Naive thymus-derived CD8-positive, alpha-beta T cell (primary cell): ENCODE measurements at places on chromosomes 3 and 15.

DNA sequence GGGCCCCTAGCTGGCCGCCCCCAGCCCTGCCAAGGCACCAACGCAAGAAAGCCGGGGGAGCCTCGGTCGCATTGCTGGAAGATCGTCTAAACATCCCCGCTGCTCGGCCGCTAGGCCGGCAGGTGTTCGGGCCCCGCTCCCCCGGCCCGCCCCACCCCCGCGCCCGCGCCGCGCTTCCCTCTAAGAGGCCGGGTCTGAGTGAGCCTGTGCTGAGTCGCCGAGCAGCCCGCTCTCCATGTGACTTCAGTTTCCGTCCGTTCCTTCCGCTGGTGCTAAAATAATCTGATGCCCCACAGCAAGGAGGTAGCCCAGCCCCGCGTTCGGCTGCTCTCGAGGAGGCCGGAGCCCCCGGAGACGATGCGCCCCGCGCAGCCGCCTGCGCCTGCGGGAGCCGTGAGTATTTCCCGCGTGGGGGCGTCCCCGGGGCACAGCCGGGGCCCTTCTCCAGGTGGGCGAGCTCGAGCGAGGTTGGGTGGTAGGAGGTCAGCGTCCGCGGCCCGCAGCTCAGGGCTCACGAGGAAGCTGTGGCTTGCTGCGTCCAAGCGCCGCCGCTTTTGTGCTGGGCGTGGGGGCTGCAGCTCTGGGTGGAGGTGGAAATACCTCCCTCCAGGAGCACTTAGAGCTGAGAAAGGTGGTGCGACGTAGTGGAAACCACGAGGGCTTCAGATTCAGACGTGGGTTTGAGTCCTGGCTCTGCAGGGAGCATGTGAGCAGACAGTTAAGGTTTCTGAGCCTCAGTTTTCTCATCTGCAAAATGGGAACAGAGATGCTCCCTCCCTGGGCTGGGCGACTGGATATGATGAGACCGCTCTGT lies at the start of gene NRROS:
Gene NRROS (plus strand): TSS at position 212 of the 814 bp plus-strand sequence. CDS start 14,846 bp downstream, outside the sequence.
- DNase-seq = peak; percentile 41

DNA sequence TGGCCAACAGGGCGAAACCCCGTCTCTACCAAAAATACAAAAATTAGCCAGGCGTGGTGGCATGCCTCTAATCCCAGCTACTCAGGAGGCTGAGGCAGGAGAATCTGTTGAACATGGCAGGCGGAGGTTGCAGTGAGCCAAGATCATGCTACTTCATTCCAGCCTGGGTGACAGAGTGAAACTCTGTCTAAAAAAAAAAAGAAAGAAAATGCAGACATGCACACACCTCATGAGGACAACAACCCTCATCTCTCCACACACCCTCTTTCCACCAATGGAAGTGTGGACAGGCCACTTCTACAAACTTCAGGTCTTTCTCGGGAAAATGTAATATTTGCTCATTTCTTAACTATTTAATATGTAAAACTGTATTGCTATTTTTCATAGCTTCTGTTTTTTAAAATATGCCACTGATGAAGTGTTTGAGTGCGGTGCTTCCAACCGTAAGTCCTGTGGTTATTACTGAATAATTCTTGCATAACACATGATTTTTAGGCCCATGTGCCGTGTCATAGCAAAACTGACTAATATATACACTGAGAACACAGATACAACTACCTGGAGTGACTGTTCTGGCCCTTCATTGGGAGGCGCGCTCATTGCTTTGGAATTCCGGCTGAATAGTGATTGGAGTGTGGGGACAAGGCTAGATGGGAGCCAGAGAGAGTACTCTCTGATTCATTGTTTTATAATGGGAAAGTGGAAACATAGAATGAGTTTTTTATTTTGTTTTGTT lies 23.1 kb downstream of the LRRC31 start:
- DNase-seq = no peak

DNA sequence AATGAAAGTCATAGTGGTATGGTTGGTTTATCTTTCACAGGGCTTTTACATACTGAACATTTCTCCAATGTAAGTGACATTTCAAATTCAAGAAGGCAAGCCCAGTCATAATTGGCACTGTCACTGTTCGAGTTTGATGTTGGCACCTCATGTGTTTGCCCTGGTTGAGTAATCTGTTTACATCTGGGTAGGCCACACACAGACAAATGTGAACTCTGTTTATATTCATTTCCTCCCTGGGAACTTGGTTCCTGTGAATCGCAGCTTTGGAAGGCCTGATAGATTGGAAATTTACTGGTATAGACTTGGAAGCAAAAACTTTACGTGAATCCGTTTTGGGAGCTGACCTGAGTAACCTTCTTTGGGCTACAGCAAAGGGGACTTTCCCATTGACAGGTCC lies 395.2 kb upstream of the AZI2 start:
- DNase-seq = no peak

DNA sequence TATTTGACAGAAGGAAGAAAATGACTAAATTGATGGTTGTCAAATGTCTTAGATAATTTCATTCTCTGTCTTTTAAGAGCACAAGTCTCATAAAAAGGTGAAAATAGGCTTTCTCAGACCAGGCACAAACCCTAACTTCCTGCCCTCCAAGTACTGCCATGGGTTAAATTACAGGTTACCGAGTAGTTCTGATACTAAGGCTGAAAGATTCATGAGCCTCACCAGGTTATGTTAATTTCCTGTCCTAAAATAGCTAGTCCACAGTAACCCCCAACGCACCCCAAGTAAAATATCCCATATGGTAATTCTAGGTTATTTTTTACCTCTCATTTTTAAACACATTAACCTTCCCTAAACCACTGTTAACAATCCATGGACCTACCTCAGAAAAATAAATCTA lies 42.0 kb downstream of the GSK3B start:
- DNase-seq = no peak

GRCh38 chr3:183802989-183803388 lies 22.4 kb downstream of the MAP6D1 start:
- no peak for DNase-seq
